ENCODE measurements at places on chromosomes 4 and X.

DNA sequence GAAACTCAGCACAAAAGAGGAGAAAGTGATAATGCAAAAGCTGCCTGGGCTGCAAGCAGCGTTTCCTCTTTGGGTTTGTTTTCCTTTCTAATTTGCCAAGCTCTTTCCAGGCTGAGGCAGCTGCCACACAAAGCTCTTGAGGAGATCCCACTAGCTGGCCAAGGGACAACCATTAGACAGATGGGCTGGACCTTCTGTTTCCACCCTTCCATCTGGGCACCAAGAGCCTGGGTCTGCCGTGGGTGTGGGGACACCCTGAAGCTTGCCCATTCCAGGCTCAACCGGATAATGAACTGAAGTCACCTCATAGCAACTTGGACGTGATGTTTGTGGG is 194.6 kb upstream of the C1QTNF7 start:
- no peak for DNase-seq

- no peak for DNase-seq
These were observed 175.8 kb upstream of the TECRL start for GRCh38 chr4:64584981-64585557.

DNA sequence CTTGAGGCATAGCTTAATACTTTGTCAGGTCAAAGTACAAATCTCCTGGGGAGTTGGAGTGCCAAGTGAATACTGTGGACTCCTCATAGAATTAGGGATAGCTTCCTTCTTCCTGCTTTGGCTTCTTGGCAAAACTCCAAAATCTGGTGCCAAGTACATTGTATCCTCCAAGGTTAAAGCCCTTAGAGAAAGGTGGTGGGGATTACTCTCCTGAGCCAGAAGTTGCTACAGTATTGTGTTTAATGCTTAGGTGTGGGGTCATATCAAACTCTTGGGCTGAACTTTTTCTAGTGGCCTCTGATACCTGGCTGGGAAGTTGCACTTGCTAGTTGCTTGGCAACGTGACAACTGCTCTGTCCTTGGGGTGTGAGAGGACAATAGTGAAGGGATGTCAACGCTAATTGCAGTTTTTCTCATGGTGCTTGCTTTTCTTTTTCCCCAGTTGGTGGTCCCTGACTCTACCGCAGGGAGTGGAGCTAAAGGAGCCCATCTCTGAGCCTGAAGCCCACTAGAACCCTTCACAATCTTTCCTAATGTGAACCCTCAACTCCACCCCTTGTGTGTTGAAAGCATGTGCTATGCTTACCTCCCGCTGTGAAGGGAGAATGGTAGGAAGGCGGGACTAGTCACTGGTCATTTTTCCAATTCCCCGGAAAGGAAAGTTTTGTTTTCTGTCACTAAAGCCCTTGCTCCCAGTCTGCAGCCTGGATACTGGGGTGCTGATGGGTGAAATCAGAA is 35.5 kb downstream of the DLG3 start:
- DNase-seq, result no peak

GRCh38 chrX:153571534-153571908 is 27.4 kb downstream of the CCNQ start:
- no peak for DNase-seq

DNA sequence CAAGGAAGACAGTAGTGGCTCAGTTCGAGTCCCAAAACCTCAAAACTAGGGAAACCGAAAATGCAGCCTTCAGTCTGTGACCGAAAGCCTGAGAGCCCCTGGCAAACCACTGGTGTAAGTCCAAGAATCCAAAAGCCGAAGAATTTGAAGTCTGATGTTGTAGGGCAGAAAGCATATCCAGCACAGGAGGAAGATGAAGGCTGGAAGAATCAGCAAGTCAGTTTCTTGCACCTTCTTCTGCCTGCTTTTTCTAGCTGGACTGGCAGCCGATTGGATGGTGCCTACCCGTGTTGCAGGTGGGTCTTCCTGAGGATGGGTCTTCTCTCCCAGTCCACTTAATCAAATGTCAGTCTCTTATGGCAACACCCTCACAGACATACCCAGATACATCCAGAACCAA is 95.0 kb downstream of the STK32B start:
- DNase-seq, result no peak

- DNase-seq, result no peak
These were observed 50.5 kb downstream of the KCNIP4 start for GRCh38 chr4:21898101-21898500.

GRCh38 chrX:49754233-49754857 is 58.6 kb upstream of the PAGE1 start:
- no peak for DNase-seq

GRCh38 chr4:31041385-31041784 is 321.2 kb downstream of the PCDH7 start:
- no peak for DNase-seq

DNA sequence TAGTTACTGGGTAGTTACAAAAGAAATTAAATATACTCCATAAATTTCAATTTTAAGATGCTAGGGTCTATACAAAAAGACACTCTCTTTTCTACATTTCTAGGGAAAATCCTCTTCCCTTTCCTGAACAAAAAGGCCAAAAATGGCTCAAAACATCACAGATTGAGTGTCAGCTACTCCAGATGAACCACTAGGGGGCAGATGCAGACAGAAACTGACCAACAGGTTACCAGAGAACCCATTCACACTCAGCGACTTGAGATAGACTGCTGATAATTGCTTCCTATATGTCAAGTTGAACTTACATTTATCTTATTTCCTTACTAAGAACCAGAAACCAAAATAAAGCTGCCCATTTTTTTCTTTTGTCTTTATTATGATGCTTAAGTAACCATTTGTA is 83.4 kb upstream of the MID1IP1 start:
- no peak for DNase-seq

DNA sequence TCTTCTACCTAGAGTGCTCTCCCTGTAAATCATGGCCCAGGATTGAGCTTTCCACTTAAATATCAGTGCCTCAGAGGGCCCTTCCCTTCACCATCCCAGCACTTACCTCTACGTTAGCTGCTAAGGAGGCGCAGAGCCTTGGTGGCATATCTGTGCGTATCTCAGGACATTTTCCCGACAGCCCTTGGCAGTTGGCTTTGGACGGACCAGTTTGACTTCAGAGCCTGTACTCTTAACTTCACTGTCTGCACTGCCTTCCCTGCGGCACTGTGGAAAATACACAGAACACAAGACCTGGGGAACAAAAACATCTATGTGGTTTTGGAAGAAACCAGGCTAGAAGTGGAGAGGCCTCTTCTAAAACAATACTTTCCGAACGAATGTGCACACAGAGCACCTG is 2.4 kb downstream of the TADA2B start:
- no peak for DNase-seq

DNA sequence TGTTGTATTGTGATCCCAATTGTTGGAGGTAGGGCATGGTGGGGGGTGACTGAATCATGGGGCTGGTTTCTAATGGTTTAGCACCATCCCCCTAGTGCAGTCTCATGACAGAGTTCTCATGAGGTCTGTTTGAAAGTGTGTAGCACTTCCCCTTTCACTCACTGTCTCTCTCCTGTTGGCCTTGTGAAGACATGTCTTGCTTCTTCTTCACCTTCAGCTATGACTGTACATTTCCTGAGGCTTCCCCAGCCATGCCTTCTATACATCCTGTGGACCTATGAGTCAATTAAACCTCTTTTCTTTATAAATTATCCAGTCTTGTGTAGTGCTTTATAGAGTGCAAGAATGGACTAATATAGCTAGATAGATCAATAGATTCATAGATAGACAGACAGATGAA is 230.0 kb downstream of the MAGEE1 start:
- no peak for DNase-seq

GRCh38 chrX:110022599-110023448 is 19.9 kb downstream of the TMEM164 start:
- no peak for DNase-seq

DNA sequence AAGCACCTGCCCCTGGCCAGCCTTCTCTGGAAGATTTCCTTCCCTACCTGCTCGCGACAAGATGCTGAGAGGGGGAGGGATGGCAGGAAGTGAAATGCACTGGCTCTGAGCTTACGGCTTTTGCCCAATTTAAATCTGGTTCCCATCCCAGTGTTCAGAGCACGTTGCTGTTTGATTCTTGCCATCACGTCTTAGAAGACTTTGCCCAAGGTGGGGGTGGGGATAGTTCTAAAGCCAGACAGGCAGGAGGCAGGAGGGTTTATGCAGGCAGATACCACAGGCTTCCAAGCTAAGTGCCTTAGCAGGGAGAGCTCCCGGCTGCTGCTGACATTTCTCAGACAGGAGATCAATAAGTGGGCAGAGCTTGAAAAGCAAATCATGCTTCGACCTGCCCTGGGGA is 393.9 kb downstream of the MID1IP1 start:
- no peak for DNase-seq

GRCh38 chr4:144647095-144647561 is 1.2 kb downstream of the HHIP start:
- no peak for DNase-seq

DNA sequence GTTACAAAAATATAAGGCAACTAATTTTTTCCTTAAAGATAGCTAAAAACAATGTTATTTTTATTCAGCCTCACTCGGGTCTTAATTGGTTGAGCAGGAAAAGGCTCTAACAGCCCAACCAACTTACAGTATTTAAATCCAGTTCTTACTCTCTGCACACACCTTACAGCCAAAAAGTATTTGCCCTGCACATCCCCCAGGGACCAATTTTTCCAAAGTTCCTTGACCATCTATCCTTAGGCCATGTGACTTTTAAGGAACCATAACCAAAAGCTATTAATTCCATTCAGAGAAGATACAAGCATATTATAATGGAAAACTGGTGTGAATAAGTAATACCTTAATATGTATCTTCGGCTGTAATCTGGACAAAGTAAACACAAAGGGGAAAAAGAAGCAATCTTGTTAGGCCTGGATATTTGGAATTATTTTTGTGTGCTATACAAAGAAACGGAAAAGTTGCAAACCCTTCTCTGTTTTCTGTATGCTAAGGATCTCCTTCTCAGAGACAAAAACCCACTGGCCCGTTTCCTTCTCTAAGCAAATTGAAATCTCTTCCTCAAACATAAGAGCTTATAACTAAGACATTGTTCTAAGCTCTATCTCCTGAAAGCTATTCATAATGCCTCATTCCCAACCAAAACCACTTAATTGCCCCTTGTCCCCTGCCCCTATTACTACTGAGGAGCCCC is 1.0 kb upstream of the THAP9 start:
- DNase-seq, result no peak
